ENCODE measurements at places on chromosomes 16 and 17.
A peak's percentile ranks its signal among the peaks of the same experiment; 100 is the strongest.

GRCh38 chr17:50904518-50905459 is 38.6 kb upstream of the TOB1 start:
- DNase-seq, result no peak

DNA sequence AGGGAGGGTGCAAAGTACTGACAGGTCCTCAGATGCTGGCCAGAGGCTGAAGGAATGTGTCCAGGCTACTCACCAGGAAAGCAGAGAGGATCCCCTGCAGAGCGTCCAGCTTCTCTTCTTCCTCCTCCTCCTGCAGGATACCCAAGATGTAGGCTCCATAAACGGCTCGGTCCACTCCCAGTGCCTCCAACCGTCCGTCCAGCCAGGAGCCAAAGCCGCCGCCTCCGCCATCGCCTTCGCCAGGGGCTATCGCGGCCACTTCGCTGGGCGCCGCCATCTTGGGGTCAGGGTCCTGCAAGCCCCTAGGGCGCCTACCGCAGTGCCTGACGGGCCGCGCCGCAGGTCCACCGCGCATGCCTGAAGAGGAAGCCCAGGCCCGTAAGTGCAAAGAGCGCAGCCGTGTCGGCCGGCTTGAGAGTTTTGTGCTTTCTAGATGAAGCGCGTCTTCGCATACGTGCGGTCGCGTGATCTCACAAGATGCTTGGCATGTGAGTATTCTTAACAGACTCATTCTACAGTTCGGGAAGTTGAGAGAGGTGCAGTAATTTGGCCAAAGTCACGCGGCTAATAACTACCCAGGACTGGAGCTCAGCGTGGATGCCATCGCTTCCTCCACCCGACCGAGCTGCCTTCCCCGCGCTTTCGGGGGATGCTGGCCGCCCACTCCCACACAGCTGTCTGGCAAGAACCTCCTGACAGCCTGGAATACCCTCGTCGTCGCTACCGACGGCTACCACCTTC is at the start of gene CCDC43:
TSS of gene CCDC43 (minus strand) at position 300 of the 741 bp plus-strand sequence. CDS start at position 277, 23 bp downstream.
- peak; percentile 90 for DNase-seq

GRCh38 chr16:88957887-88958577 is 19.0 kb downstream of the CBFA2T3 start:
- DNase-seq, result no peak

DNA sequence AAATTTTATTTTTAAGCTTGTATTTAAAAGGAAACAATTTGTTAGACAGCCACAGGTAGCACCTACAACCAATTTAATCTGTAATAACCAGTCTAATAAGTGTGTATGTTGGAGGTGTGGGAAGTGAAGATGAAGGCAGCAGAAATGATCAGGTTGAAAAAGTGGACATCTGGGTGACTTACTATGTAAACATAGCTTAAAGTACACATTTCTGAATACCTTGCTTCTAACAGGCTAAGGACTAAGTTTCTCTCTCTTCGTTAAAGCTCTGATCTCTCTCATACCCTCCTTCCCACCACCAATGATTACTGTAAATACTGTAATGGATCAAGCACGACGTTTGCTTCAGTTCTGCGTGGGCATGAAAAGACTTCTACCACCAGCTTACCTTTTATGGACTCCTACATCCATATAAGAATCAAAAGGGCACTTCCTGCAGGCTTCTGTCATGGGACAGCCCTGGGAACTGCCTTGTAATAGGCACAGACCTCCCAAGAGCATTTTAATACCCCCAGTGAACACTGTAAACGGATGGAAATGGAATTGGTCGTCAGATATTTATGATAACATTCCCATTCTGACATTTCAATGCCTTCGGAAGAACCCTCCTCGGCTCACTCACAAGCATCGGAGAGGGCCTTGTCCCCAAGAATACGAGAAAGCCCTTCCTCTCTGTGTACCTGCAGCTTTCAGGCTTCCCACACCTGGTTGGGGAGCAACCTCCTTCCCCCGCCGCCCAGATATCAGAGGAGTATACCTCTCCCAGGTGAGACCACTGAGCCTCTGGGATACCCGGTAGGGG is 700 bp downstream of the CCDC43 start:
- no peak for DNase-seq

- no peak for DNase-seq
Measured at GRCh38 chr16:72749091-72749490, 298.8 kb downstream of the ZFHX3 start.

GRCh38 chr17:37265446-37266173 is 110.2 kb upstream of the C17orf78 start:
- no peak for DNase-seq

DNA sequence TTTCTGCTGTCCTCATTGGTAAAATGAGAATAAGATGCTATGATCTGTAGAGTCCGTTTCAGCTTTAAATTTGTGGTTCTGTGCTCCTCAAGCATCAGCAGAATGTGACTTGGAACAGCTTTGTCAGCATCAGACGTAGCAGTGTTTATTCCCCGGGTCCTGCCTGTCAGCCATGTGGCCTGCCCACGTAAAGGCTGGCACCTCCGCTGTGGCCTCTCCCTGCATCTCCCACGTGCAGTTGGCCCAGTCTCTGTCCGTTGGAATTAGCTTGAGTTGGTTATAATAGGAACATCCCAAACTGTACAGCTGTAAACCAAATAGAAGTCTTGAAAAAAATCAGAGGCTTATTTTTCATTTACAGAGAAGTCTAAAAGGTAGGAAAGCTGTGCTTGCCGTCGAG is 61.7 kb downstream of the ARHGAP44 start:
- no peak for DNase-seq

DNA sequence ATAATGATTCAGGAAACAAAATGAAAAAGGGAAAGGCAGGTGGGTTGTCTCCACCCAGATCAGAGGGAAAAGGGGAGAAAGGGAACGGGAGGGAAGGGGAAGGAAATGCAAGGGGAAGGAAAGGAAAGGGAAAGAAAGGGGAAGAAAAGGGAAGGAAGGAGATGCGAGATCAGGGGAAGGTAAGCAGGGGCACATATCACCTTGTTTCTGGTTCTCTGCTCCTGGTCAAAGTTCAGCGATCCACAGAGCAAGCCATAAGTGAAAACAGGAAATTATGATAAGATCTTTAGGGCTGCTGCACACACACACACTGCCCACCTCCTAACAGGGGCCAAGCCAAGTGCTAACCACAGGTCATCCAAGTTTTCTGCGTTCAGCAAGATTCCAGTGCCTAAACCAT is 37.5 kb upstream of the GRIN2A start:
- no peak for DNase-seq

- no peak for DNase-seq
Measured at GRCh38 chr17:14417336-14417735, 116.5 kb downstream of the HS3ST3B1 start.

DNA sequence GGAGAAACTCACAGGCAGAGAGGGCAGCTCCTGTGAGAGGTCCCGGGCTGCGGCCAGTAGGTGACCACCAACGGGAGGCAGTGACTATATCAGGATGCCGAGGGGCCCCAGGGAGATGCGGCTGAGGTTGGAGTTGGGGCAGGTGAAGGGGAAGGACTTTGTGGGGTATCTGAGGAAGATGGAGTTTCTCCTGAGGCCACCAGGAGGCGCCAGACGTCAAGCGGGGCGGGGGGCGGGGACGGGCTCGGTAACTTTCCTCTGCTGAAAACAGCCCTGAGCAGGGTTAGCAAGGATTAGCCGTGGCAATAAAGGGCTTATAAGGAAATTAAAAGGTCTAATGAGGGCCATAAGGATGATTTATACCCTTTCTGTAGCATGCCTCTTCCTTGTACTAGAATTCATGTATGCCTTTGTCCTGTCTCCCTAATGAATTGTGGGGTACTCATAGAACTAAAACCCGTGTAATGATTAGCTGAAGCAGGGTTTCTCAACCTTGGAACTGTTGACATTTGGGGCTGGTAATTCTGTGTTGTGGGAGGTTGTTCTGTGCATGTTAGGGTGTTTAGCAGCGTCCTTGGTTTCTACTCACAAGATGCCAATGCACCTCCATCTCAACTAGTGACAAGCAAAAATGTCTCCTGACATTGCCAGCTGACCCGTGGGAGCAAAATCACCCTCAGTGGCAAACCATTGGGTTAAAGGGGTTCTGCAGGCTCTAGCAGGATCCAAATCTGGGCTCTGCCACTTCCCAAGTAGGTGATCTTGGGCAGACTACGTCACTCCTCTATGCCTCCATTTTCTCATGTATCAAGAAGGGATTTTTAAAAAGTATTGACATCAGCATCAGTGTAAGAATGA is 74.8 kb upstream of the GRIN2A start:
- DNase-seq, result peak; percentile 55

DNA sequence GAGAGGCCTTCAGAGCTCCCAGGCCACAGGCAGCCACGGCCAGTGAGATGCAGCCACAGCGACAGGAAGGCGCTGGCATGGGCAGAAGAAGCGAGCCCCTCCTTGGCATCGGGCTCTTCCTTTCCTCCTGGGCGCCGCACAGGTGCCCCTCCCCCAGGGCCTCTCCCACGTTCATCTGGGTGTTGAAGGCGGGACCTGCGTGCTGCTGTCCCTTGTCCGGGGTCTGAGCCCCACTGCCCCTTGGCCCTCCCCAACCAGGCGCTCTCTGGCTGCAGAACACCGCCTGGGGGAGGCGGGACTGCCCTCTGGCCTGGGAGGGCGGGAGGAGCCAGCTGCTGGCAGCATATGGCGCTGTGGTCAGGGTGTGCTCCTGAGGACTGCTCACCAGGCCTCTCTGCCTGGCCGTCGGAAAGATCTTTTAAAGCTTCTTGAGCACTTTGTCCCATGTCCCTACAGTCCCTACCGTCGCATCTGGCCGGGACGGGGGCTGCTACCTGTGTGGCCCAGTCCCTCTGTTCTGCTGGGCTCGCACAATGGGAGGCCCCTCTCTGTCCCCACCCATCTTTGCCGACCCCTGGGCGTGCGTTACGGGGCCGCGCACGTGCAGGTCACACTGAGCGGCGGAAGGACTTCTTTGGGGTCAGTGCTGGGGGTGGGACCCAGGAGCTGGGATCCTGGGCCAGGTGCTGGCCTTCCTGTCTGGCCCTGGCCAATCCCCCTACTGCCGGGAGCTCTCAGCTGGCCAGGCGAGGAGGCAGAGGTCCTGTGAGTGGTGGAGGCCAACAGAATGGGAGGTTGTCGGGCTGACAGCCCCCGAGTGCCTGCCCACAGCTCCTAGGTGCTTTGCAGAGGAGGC is 1.7 kb downstream of the SLC25A10 start:
- DNase-seq, result no peak

GRCh38 chr16:80041410-80041809 is 440.9 kb upstream of the MAF start:
- DNase-seq, result no peak

DNA sequence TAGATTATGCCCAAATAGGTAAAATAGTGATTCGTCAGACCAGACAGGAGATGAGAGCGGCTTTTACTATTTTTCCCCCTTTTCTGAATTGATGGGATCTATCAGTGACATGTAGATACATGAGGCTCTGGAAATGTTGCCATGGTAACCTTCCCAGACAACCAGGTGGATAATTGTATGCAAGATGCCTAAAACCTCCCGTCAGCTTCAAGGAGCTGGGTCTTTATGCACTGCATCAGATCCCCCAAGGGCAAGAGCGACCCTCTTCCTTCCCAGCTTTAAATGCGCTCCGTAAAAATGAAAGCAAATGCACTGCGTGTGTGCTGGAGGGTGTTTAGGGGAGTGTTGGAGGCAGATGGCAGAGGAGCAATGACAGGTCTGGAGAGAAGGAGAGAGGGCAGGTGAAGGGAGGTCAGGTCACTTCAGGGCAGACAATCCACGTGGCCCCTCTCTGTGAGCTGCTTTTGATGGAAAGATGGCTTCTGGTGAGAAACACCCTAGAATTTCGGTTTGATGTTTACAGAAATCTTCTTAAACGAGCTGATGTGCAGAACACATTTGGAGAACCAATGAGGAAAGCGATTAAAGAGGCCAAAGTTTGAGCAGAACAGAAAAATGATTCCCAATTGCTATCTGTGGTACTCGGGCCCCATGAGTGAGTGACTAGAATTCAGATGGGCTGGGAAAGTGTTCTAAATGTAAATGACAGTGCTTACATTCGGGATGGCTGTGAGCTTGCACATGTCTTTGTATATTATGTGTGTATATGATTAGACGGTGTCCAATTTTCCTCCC is 461.7 kb upstream of the HSBP1 start:
- DNase-seq, result no peak

GRCh38 chr17:21201298-21201595 is 12.7 kb downstream of the TMEM11 start:
- no peak for DNase-seq

- no peak for DNase-seq
Measured at GRCh38 chr16:29806641-29807425, 504 bp downstream of the MAZ start.

GRCh38 chr17:60006160-60006559 is 41.6 kb upstream of the RNFT1 start:
- no peak for DNase-seq

GRCh38 chr17:22703786-22704441 is 1011.6 kb downstream of the KCNJ18 start:
- no peak for DNase-seq

- DNase-seq, result no peak
Measured at GRCh38 chr16:4214215-4214621, 27.7 kb downstream of the SRL start.

GRCh38 chr16:28110479-28110878 is 47.0 kb upstream of the GSG1L start:
- DNase-seq, result no peak

DNA sequence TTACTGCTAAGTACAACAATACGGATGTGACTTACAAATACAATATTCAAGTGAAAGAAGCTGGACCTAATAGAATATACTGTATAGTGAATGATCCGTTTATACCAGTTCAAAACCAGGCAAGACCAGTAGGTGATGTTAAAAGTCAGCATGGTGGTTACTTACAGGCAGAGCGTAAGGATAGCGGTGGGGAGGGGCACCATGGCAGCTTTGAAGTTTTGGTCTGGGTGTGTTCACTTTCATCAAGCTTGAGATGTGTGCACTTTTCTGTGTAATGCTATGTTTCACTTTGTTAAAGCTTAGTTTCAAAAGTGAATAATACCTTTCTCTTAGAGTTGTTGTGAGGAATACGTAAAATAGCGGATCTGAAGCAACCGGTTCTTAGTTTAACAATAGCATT is 16.5 kb upstream of the SLC35G3 start:
- DNase-seq, result no peak

DNA sequence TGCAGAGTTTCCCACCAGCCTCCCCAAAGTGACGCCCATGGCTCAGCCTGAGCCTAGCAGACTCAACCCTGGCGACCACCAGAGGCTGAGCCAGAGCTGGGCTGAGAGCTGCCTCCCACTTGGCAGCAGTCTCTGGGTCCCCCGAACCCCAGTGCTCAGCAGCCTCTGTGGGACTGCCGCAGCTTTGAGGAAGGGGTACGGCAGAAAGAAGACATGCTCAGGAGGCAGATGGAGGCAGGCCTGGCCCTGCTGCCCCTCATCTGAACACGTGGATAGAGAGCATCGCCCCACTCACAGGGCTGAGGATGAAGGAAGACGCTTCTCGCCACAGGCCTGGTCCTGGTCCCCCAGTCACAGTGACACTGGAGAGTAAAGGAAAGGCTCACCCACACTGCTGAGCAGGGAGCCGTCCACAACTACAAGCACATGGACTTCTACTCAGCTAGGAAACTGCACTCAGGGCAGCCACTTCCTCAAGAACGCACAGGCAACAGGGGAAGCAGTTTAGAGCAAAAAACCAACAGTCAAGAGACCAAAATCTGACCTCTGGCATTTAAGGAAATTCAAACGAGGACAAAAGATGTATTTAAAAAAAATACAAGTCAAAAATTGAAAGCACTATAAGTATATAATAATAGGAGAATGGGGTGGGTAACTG is 45.2 kb upstream of the GSG1L start:
- DNase-seq, result no peak

- DNase-seq, result peak; percentile 73
Measured at GRCh38 chr16:68445458-68445857, 2.9 kb downstream of the SMPD3 start.

- DNase-seq, result no peak
Measured at GRCh38 chr17:4870855-4871254, 28.5 kb upstream of the C17orf107 start.

- DNase-seq, result no peak
Measured at GRCh38 chr16:51009359-51009758, 141.7 kb downstream of the SALL1 start.
